ENCODE measurements at places on chromosomes 5 and 9. TPM values are rescaled to one million over a fixed set of nuclear protein-coding genes. Genes with fewer than 3 reads are reported as not detected.
A peak's percentile ranks its signal among the peaks of the same experiment; 100 is the strongest.

The CFAP90 gene
- not detected for total RNA-seq

The STK32A gene
- 0.92 TPM for total RNA-seq

The ENC1 gene
- total RNA-seq, result 6.6 TPM

The COL5A1 gene
- total RNA-seq, result 21.6 TPM

The FOXD4L4 gene
- not detected for total RNA-seq

GRCh38 chr5:1593903-1594356 lies 70.2 kb upstream of the LPCAT1 start:
- no peak for DNase-seq

DNA sequence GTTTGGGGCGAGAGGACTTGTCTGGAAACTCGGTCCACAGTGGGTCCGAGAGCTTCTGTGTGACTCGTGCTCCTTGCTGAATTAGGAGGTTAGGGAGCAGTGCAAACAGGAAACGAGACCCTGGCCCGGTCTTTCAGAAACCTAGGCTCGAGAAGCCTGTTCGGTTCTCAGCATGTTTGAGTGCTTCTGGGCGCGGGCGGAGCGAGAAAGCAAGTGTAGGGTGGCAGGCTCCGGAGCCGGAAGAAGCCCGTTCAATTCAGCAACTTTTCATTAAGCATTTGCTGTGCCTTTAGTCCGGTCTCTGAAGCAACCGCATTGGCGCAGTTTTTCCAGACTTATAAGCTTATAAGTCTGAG lies 547 bp downstream of the CLTA start:
- no peak for DNase-seq

GRCh38 chr9:72474676-72475075 lies 46.7 kb upstream of the TMC1 start:
- no peak for DNase-seq

DNA sequence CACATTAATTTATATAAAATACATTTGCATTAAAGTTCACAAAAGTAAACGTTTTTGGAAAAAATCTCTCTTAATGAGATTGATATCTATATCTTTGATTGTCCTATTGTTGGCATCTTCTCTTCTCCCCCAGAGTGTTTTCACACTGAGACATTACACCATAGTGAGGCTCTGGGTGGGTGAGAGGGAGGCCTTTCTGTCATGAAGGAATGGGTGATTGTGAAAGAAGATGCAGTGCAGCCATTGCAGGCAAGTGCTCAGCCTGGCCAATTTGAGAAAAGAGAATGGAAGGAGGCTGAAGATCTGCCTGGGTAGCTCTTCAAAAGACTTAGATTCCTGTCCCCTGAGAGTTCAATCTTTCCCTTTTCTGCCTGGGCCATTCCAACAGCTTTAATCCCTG lies 140.8 kb downstream of the SLC12A2 start:
- no peak for DNase-seq

DNA sequence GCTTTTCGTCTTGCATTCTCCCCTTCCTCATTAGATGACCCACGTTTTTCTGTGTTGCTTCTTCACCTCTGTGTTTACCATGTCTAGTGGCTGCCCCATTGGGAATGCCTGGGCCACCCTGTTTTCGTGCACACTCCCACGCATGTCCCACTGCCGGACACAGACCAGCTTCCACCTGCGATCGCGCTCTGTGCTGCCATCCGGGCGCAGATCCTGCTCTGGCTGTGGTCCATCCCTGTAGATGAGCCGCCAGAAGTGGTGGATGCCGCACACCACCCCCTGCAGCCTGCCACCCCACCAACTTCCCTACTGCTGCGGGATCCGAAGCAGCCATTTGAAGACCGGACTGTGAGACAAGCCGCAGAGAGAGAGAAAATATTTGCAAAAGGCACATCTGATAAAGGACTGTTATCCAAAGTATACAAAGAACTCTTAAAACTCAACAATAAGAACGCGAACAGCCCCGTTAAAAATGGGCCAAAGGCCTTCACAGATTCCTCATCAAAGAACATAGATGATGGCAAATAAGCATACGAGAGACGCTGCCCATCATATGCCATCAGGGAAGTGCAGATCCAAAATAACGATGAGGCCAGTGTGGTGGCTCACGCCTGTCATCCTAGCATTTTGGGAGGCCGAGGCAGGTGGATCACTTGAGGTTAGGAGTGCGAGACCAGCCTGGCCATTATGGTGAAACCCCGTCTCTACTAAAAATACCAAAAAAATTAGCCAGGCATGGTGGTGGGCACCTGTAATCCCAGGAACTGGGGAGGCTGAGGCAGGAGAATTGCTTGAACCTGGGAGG lies 163.7 kb downstream of the COL23A1 start:
- DNase-seq, result no peak

GRCh38 chr9:75002422-75003023 lies 25.6 kb downstream of the CARNMT1 start:
- no peak for DNase-seq

- DNase-seq, result no peak
Observed at GRCh38 chr5:125064621-125065438, 318.4 kb upstream of the ZNF608 start.

- no peak for DNase-seq
Observed at GRCh38 chr5:124906339-124907097, 160.1 kb upstream of the ZNF608 start.

DNA sequence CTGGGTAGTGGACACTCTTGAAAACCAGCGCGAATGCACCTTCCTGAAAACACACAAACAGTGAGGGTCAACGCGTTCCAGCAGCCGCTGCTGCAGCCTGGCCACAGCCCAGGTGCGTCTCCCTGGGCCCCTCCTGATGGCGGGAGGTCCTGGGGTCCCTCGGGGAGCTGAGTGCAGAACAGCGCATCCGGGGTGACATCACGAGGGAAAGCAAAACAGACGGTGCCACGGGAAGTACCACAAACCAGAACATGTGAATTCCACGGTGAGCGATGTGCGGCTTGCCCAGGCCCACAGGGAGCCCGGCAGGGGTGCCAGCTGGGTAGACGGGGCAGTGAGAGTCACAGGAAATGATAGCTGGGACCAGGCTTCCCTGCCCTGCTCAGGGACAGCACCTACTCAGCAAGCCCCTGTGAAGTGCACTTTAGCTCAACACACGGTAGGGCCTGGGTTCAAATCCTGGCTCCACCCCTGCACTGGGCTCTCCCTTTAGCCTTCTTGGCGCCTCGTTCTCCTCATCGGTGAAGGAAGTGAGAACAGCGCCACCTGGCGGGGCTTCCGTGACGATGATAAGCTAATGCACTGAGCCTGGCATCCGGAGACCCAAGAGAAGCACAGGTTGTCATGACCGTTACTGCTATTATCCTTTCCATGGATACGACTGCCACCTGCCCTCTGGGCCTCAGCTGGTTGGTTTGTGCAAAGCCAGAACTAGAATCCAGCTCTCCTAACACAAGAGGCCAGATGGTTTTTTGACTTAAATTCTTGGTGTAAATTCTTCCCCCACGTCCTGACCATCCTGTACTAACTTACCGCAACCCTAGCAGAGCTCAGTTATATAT lies 24.6 kb downstream of the GFPT2 start:
- DNase-seq, result peak; percentile 90

- DNase-seq, result no peak
Observed at GRCh38 chr5:93421468-93421867, 159.6 kb downstream of the NR2F1-AS1 start.

- DNase-seq, result no peak
Observed at GRCh38 chr5:2052687-2053086, 170.0 kb upstream of the IRX4 start.

DNA sequence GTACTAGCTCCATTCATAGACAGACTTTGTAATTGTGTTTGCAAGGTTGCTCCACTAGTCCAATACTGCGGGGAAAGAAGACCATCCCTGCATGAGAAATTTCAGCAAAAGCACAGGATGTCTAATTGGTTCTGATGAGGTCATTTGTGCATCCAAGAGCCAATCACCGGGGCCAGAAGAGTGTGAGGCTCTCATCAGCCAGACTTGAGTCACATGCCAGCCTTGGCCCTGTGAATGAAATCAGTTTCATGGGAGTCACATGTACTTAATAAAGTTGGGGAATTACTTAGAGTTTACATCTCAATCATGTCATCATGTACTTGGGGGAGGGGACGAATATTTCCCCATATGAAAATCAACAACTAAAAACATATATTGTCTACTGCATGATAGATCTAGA lies 1236.0 kb downstream of the MAT2B start:
- no peak for DNase-seq

DNA sequence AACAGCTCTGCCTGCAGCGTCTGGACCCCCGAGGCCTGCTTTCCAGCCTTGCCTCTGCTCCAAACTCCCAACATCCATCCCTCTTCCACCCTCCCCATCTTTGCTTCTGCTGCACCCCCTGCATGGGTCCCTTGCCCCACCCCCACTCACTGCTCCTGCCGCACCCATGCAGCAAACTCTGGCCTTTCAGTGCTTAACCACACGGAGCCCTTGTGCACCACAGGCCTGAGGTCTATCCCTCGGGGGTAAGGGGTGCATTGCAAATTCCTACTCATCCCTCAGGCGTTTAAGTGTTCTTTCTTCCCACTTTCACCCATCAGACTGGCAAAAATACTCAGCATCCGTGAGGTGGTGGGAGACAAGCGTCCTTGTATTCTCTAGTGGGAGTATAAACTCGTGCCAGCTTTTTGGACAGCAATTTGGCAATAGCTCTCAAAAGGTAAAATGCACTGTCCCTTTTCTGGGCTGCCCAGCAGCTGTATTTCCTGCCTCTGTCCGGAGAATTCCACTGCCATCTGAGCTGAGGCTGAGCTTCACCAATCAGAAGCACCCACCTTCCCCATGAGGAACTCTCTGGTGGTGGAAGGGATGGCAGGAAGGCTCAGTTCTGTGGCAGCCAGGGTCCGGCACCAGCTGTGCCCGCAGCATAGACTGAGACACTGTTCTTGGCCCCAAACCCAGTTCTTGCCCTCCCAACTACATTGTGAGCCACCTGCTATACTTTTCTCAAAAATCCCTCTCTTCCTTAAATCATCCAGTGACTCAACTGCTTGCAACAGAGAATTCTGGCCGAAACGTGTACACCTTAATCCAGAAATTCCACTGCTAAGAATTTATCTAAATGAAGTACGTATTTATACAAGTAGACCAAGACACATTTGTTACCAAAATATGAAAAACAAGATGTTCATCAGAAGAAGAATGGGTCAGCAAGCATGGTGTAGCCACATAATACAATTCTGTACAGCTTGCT lies 15.0 kb downstream of the PSMB7 start:
- DNase-seq, result no peak

Measured in cardiac septum (tissue), 1 donor.